ENCODE measurements at places on chromosomes 3 and 15. TPM values are rescaled to one million over a fixed set of nuclear protein-coding genes. Genes with fewer than 3 reads are reported as not detected.

GRCh38 chr3:117865338-117865737 lies 1155.8 kb downstream of the TUSC7 start:
- no peak overlapping the region for H3K4me3 ChIP-seq
- no peak overlapping the region for H3K27ac ChIP-seq
- H3K4me1 ChIP-seq, result no peaks in the 10 kb centered on the region
- DNase-seq, result no peak
- H3K27me3 ChIP-seq, result no peaks in the 10 kb centered on the region

- H3K27ac ChIP-seq, result no peak overlapping the region
- no peaks in the 10 kb centered on the region for H3K36me3 ChIP-seq
- no peak overlapping the region for H3K4me3 ChIP-seq
- no peaks in the 10 kb centered on the region for H3K27me3 ChIP-seq
- no peak for DNase-seq
- peaks cover 5% of the 10 kb centered on the region for H3K4me1 ChIP-seq
These were observed 60.0 kb upstream of the HES1 start for GRCh38 chr3:194075802-194076460.

DNA sequence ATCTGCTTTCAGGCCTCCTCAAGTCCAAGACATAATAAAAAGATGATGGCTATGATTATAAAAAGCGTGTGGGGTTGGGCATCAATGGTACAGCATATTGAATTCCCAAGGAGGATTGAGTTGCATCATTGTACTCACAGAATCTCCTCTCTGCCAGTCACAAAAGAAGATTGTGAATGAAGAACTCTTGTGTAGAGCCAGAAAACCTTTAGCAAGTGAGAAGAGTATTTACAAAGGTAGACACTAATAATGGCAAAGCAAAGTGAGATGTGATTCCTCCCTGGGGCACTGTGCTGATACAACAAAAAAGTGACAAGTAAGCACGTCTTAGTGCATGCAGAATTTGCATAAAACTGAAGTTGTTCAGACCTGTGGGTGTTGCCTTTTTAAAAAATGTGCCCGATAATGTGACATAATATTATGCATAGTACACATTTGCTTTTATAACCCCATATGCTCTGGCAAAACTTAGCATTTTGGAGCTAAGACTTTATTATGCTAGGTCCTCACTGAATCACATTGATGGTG lies 291.2 kb upstream of the TBC1D5 start:
- H3K27me3 ChIP-seq, result no peaks in the 10 kb centered on the region
- no peak overlapping the region for H3K27ac ChIP-seq
- H3K36me3 ChIP-seq, result no peaks in the 10 kb centered on the region

GRCh38 chr15:67862750-67863441 lies 23.1 kb upstream of the RNU6-1 start:
- no peaks in the 10 kb centered on the region for H3K36me3 ChIP-seq
- H3K27me3 ChIP-seq, result no peaks in the 10 kb centered on the region
- H3K4me3 ChIP-seq, result peak overlapping the region; percentile 33
- H3K27ac ChIP-seq, result no peak overlapping the region

The SLC12A1 gene
- total RNA-seq, result under 0.01 TPM

- DNase-seq, result no peak
- no peak overlapping the region for H3K4me3 ChIP-seq
- no peaks in the 10 kb centered on the region for H3K27me3 ChIP-seq
- peak overlapping the region; percentile 64 for H3K27ac ChIP-seq
- H3K36me3 ChIP-seq, result peaks cover 4% of the 10 kb centered on the region
- no peaks in the 10 kb centered on the region for H3K4me1 ChIP-seq
These were observed 19.2 kb upstream of the MAP6D1 start for GRCh38 chr3:183844606-183845005.

DNA sequence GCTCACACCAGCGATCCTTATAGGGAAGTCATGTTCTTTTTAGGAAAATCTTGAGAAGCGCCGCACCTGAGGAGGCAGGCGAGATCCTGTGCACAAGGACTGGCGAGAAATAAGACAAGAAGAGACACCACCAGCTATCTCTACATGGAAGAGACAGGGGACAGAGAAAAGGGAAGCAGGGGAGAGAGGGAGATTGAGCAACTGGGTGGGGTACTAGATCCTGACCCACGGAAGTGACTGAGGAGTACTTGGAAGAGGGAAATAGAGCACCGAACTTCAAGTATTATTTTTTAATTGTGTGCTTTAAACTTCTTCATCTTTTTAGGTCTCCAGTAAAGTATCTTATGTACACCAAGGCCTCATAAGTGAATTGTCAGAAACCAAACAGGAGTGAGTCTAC lies 742.0 kb upstream of the LMCD1 start:
- no peak overlapping the region for H3K4me3 ChIP-seq
- no peaks in the 10 kb centered on the region for H3K4me1 ChIP-seq
- no peak overlapping the region for H3K27ac ChIP-seq
- H3K36me3 ChIP-seq, result no peaks in the 10 kb centered on the region

DNA sequence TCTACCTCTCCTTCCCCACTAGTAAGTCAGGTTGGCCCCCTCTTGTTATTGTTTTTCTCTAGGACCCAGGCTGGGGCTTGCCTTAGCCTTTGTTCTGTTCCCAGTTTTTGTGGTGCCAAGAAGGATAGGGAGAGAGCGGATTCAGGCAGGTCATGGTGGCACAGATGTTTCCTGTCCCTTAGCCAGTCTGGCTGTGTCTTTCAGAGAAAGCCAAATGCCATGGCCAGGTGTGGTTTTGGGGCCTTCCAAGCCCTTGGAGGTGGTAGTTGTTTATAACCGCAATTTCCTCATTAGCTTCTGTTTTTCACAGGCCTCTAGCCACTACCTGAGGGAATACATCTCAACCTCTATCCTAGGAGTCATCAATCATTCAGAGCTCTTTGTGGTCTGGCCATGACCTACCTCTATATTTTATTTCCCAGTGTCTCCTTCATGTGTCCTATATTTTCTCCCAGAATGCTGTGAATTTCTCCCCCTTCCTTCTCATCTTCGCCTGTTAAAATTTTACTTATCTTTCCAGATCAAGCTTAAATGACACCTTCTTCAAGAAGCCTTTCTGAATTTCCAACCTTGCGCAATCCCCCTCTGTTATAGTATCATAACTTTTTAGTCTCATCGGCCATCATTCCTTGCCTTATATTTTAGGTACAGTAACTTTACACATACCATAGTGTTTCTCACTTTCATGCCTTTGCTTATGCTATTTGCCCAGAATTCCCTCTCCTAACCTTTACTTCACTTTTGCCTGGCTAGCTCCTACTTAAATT lies 38.2 kb downstream of the TIMP4 start:
- H3K27ac ChIP-seq, result no peak overlapping the region
- no peaks in the 10 kb centered on the region for H3K4me1 ChIP-seq
- H3K4me3 ChIP-seq, result no peak overlapping the region
- H3K36me3 ChIP-seq, result no peaks in the 10 kb centered on the region
- DNase-seq, result peak; percentile 81
- H3K27me3 ChIP-seq, result no peaks in the 10 kb centered on the region

The GRK7 gene
- 0.15 TPM for total RNA-seq

GRCh38 chr3:102444101-102444500 lies 9.3 kb downstream of the ZPLD1 start:
- H3K4me1 ChIP-seq, result no peaks in the 10 kb centered on the region
- no peaks in the 10 kb centered on the region for H3K27me3 ChIP-seq
- DNase-seq, result no peak
- no peak overlapping the region for H3K27ac ChIP-seq

The KCNMB3 gene
- 3.7 TPM for total RNA-seq

DNA sequence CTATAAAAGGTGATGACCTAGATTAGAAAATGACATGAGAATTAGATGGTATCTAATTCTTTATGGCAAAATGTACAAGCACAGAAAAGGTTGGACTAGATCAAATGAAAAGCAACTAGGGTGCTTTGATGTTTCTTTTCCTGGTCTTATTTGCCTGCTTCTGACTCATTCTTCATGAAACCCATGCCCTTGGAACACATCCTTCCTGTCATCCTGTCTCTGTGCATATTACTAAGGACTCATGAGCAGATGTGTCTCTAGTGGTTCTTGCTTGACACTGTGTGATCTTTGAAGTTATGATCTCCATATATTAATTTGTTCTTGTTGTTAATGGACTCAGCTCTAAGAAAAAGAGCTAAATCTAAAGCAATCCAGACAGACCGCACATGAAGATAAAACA lies 314.0 kb downstream of the ERC2 start:
- no peaks in the 10 kb centered on the region for H3K27me3 ChIP-seq
- H3K4me3 ChIP-seq, result no peak overlapping the region
- no peak overlapping the region for H3K27ac ChIP-seq
- H3K4me1 ChIP-seq, result no peaks in the 10 kb centered on the region
- H3K36me3 ChIP-seq, result no peaks in the 10 kb centered on the region
- DNase-seq, result no peak

DNA sequence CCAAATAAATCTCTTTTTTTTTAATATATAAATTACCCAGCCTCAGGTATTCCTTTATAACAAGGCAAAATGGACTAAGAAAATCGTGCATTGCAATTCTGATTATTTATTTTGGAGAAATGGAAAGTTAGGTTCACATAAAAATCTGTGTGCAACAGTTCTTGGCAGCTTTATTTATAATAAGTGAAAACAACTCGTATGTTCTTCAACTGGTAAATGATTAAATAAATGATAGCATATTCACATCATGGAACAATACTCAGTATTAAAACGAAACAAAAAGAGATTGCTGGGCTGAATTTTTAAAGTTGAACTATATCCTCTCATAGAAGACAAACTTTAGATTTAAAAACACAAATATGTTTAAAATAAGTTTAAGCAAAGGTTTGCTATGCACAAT lies 176.3 kb upstream of the ZNF385D start:
- no peak overlapping the region for H3K4me3 ChIP-seq
- no peak overlapping the region for H3K27ac ChIP-seq
- H3K4me1 ChIP-seq, result no peaks in the 10 kb centered on the region

DNA sequence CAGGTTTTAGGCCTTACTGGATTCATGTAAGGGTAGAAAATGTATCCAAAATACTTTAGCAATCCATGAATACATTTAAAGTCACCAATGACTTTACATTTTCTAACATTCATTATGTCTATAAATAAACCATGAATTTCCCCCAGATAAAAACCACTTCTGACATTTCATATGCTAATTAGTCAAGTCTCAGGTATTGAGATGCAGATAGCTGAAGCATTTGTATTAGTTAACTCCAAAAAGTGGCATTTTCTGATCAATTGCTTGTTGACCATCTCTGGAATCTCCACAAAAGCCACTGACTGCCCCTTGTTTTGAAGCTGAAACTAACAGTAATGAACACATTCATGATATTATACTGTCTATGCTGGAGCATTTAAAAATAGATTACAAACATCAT lies 68.4 kb upstream of the RAP2B start:
- H3K4me3 ChIP-seq, result no peak overlapping the region
- no peaks in the 10 kb centered on the region for H3K4me1 ChIP-seq
- no peak for DNase-seq

- H3K36me3 ChIP-seq, result no peaks in the 10 kb centered on the region
- DNase-seq, result no peak
- H3K27me3 ChIP-seq, result no peaks in the 10 kb centered on the region
- H3K4me3 ChIP-seq, result no peak overlapping the region
- H3K27ac ChIP-seq, result no peak overlapping the region
These were observed 82.5 kb downstream of the ADAMTS17 start for GRCh38 chr15:100259266-100259665.

GRCh38 chr3:125512135-125512920 lies 7.7 kb downstream of the SNX4 start:
- no peak overlapping the region for H3K4me3 ChIP-seq
- H3K4me1 ChIP-seq, result no peaks in the 10 kb centered on the region
- no peaks in the 10 kb centered on the region for H3K27me3 ChIP-seq

The PIAS1 gene
- 43.9 TPM for total RNA-seq

The SYNPR gene
- total RNA-seq, result not detected

DNA sequence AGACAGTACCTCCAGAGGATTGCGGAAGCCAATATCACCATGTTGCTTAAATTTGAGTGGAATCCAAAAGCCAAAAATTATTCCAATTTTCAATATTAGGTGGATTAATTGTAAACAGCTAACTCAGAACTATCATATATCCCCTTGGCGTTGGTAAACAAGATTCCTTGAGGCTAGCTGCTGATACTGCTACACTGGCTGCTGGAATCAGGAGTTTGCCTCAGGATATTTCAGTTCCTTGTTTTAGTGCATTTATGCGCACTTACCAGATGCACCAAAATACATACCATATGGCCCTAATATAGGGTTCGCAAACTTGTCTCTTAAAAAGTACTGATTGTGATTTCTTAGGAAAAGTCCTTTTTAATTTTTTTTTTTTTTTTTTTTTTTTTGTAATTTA lies 605.2 kb upstream of the NAALADL2 start:
- DNase-seq, result no peak
- H3K27ac ChIP-seq, result no peak overlapping the region
- H3K4me1 ChIP-seq, result no peaks in the 10 kb centered on the region

The CMC1 gene
- total RNA-seq, result 7.9 TPM

DNA sequence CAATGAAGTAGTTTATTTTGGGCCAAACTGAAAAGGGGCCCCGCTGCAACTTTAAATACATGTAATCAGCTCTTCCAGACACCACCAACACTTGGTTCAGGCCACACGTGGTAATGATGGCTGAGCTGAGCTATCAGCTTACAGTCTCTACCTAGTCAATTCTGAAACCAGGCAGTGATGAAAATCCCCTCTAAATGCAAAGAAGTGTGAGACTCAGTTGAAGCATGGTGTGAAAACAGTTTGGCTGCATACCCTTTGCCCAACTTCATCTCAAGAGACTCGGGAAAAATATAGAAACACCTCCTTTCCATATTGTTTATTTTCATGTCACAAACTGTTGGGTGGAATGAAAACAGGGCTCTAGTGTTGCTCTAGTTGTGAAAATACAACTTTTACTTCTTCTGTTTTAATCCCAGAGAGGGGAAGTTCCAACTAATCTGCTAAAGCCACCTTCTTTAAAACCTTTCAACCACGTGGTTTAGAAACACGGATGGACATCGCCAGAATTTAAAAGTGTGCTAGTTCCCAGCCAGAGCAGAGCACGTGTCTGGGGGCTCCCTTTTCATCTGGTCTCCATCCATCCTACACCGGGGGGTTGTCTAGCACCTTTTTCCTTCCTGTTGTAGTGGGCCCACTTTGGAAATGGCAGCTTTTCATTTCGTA lies 229.1 kb downstream of the EPHB1 start:
- H3K4me3 ChIP-seq, result no peak overlapping the region
- H3K4me1 ChIP-seq, result no peaks in the 10 kb centered on the region
- DNase-seq, result no peak
- H3K27me3 ChIP-seq, result no peaks in the 10 kb centered on the region

DNA sequence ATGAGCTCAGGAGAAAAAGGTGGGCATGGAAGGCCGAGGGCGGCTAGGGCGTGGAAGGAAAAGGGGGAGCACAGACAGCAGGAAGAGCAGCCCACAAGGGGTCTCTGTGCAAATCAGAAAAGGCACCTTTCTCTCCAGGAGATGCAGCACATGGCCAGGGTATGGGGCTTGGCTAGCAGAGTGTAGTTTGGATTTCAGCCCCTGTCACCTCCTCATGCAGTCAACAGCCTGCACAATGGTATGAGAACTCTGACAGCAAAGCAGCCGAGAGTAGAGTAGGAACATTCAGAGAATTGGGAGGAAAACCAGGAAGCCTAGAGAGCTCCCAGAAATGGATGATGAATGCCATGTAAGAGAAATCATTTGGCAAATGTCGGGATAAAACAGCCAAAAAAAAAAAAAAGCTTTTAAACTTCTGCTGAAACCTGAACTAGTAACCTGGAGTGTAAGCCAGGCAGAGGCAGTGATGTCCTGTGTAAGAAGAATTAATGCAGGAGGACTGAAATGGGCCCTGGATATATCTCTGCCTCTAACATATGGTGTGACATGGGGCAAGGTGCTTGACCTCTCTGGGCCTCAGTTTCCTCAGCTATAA lies 25.7 kb downstream of the FSTL1 start:
- no peaks in the 10 kb centered on the region for H3K4me1 ChIP-seq
- no peak for DNase-seq
- H3K27ac ChIP-seq, result peak overlapping the region; percentile 21

The STOML1 gene
- total RNA-seq, result 10.7 TPM

The HDC gene
- not detected for total RNA-seq

Measured in breast epithelium (tissue), 4 donors.